NCI-H1417 treated with DMSO at 0.1 percent for 48 hours (cell line): ENCODE measurements at places on chromosomes 2 and 18.

GRCh38 chr2:86286516-86286915 is 50.9 kb downstream of the REEP1 start:
- DNase-seq: no peak

DNA sequence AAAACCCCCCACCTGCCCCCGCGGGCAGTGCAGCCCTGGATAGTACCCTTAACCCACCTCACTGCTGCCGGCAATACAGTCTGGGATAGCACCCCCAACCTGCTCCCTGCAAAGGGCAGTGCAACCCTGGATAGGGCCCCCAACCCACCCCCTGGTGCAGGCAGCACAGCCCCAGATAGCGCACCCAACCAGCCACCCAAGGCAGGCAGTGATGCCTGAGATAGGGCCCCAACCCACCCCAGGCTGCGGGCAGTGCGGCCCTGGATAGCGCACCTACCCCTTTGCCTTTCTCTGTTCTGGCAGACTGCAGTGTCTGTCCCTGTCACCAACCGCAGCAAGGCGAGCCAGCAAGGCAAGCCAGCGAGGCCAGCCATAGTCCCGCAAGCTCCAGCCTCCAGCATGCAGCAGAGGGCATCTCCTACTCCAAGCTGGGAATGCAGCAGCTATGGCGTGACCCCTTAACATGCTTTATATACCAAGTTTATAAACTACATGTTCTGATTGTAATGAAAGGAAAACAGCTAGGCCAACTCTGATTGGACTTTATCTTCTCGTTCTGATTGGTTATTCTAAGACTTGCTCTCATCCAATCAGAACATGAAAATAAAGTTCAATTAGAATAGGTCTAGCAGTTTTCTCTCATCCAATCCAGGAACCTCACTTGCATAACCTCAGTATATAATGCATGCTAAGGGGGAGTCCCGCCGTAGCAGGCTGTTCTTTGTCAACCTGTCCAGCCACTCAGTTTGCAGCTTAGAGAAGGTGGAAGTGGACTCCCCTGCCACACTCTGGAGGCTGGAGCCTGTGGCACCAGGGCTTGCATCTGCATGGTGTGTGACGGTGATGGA is 34.1 kb upstream of the ANKRD62 start:
- DNase-seq: no peak

DNA sequence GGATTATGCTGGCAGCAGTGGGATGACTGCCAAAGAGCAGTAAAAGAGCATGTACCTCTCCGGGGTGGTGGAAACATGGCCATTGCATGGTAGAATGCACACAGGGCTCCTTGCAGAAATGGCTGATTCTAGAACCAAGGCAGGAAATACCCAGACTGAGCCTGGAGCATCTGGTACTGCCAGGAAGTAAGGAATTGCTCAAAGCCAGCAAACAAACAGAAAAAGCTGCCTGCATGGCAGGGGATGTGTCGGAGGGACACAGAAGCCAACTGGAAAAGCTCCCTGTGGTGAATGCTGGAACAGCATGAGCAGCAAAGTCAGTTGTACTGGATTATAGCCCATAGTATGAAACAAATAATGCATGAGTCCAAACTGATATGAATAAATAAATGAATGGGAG is 78.0 kb upstream of the NFATC1 start:
- no peak for DNase-seq

GRCh38 chr18:48028696-48029095 is 98.2 kb upstream of the SMAD2 start:
- no peak for DNase-seq

- DNase-seq: no peak
Observed at GRCh38 chr2:197128897-197129296, 181.7 kb downstream of the ANKRD44 start.

DNA sequence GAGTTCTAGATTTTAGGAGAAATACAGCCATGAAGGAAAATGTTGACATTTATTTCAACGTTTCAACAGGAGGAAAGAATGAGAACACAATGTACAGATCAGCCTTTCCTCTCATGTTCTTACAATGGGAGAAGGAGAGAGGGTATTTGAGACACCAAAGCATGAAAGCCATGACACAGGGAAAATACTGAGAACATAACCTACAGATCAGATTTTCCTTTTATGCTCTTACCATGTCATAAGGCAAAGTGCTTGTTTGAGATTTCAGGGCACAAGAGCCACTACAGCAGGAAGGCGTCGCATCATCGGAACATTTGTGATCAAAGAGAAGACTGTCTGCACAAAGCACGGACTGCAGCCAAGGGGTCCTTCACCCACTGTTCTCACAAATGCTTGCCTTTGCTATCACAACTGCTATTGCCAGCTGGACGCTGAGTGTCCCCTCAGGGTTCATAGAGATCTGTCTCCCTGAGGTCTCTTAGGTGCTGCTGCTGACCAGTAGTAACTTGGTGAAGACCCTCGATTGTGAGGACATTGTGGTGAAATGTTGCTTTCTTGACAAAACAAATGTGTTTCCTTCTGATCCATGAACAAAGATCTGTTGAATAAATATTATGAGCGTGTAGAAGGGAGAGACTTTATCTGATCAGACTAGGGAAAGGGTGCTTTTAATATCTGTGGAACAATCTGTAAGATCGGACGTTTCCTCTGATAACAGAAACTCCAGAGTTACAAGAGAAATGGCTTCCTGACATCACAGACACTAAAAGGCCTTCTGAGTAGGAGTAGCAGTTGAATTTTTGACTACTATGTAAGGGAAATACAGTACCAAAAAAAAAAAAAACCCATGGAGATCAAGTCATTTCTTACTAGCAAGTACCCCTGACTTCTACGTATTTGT is 6.4 kb upstream of the IL1RL1 start:
- no peak for DNase-seq

- no peak for DNase-seq
Observed at GRCh38 chr2:30981096-30981495, 157.1 kb downstream of the GALNT14 start.

DNA sequence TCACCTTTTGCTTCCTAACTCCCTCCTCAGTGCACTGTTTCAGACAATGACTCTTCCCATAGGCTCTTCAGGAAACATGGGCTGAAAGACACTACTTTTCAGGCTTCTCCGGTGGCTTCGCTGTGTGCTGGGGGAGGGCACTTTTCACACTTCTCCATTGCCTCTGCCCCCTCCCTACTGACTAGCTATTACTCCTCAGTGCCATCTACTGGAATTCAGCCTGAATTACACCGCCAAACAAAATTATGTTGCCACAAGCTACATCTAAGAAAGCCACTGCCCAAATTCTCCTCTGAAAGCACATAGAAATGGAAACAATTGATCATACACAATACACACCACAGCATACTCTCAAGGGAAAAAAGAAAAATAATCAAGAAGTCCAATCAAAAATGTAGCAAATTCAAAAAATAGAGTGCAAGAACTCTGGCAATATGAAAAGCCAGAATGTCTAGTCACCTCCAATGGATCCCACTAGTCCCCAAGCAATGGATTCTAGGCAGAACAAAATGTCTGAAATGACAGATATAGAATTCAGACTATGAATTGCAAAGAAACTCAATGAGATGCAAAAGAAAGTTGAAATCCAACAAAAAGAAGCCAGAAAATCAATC is 1139.4 kb upstream of the GYPC start:
- DNase-seq: no peak

DNA sequence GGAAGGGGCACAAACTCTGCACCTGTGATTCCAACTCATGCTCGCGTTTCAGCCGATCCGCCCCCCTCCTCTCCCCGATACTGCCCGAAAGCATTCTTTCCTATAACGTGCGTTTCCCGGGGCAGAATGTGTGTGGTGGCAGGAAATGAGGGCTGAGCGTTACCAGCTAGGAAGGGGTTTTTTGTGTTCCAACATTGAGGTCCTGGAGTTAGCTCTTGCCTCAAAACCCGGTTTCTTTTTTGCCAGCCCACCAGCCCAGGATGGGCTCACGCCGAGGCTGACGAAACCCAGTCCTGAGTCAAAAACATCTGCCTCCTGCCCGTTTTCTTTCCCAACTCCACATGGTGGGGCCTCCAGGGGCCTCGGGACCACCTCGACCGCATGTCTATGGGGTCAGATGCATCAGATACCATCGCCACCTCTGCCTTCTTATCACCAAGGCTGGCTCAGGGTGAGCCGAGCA is 113.7 kb upstream of the COPS8 start:
- no peak for DNase-seq

DNA sequence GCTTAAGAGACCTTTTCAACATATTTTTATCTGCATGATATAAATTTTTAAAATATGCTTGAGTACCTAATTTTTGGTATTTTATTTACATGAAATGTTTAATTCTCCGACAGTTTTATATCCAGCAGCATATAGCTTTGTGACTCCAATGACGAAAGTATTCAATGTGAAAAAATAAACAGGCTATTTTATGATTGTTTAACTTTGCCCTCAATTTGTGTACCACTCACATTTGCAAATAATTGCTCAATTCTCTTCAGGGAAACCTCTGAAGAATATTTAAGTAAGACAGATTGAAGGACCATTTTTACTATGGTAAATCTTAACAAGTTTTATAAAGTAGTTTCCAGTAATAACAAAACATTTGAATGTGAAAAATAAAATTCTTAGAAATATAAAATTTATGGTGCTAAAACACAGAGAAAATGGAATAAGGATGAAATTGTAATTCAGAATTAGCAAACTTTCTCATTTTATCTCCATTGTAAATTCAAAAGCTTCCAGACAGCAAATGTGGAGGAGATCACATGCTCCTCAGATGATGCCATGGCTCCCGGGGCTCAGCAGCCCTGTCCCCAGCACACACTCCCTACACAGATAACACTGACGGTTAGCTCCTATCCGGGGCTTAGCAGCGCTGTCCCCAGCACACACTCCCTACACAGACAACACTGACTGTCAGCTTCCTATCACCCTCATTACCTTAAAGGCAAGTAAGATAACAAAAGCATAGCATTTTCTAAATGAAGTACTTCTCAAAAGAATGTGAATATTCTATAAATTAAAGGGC is 39.7 kb downstream of the SH3YL1 start:
- no peak for DNase-seq

- no peak for DNase-seq
Observed at GRCh38 chr2:191421950-191422349, 176.7 kb downstream of the MYO1B start.

- DNase-seq: no peak
Observed at GRCh38 chr18:57819671-57820460, 16.8 kb upstream of the ATP8B1 start.

GRCh38 chr2:215949991-215950404 is 63.4 kb downstream of the MREG start:
- DNase-seq: no peak

DNA sequence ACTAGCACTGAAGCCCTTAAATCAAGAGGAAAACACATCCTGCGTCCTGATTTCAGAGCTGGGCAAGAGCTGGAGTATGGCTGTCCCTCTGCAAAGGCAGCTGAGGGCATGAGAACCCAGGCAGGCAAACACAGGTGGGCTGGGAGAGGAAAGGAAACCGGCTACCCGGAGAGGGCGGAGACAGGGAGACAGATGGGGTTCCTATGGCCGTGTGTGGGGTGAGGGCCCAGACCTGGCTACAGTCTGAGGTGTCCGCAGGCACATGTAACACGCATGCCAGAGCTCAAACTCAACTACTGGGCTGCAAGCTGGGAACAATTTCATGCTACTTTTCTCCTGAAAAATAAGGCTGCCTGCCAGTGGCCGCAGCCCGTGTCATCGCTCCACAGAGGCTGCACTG is 2.7 kb downstream of the COPS9 start:
- DNase-seq: no peak

DNA sequence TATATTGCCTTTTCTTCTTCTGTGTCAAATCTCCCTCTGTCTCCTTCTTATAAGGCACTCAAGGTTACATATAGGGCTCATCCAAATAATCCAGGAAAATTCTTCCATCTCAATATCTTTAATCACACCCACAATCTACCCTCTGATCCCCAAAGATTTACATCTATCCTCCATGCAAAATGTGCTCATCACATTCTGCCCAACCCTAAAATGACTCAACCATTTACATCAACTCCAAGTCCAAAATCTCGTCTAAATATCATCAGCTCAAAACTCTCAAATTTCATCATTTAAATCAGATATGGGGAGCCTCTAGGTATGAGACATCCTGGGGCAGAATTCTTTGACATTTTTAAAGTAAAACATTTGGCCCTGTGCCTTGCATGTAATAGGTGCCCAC is 1349.8 kb downstream of the SUCLG1 start:
- DNase-seq: no peak

- DNase-seq: peak; percentile 57
Observed at GRCh38 chr2:75327334-75327733, 128.0 kb upstream of the TACR1 start.

- DNase-seq: no peak
Observed at GRCh38 chr18:56423626-56424025, 214.8 kb downstream of the TXNL1 start.

DNA sequence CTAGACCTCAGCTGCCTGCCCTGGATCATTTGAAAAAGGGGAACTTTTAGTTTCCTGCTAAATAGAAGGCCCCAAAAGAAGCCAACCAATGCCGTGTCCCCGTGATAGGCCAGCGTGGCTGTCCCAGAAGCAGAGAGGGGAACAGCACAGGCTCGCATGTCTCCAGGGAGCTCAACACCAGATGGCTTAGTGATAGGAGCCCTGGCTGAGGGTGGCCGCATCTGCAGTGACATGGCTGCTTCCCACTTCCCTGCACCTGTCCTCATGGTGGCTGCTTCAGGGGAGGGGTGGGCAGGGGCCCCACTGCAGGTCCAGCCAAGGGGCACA is 79.6 kb downstream of the MBP start:
- no peak for DNase-seq
